Cardiac septum (tissue), 1 donor: ENCODE measurements at places on chromosomes 2 and 18.

- DNase-seq, result no peak
Measured at GRCh38 chr2:23563673-23564614, 179.0 kb downstream of the KLHL29 start.

- DNase-seq, result no peak
Measured at GRCh38 chr2:138059487-138060300, 95.4 kb downstream of the HNMT start.

GRCh38 chr2:160076241-160076640, 13.8 kb upstream of the PLA2R1 start:
- no peak for DNase-seq

DNA sequence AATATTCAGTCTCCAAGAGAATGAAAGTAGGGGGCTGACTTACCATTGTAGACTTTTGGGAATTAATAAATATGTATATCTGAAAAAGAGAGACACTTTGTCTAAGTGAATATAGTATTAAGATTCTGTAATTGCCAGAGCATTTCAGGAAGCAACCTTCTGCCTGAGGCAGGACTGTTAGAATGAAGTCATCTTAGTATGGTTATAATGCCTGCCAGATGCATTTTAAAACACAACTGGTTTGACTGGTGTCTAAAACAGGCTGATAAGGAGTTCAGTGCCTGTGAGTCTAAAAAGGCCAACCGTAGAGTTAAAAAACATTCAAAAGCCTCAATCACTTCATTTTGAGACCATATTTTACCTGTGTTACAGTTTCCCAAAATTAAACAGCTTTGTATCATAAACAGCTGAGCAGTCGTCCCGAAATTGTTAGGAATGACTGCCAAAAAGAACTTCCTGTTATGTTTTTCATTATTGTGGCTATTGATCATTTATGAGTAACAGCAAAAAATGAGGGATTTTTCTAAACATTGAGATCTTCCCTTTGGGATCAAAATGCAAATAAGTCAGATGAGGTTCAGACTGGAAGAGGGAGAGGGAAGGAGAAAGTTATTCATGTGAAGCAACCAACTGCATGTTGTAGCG, 443.9 kb downstream of the PID1 start:
- DNase-seq, result no peak

DNA sequence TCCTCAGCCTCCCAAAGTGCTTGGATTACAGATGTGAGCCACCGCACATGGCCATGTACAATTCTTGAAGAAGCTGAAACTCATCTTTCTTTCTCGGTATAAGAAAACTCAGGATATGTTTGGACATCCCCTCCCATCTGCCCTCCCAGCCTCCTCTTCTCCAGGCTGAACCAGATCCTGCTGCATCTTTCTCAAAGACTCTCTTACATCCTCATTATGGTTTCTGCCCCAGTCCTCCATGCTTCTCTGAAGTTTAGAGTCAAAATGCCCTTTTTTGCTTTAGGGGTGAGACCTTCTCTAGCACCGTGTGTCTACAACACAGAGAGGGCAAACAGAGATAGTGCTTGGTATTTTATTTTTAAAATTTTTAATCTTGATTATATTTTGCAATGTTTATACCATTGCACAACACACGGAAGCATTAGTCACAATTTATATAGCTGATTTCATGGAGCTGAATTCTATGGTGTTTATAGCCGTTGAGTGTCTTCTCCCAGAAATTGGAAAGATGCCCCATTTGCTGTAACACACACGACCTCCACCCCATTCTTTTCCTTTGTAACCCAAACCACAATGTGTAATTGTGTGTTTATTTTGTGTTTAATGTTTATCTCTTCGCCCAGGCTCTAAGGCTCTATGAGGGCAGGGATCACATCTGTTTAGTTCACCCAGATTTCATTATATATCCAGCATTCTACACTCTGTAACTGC, 206.0 kb upstream of the TNP1 start:
- no peak for DNase-seq

GRCh38 chr2:8422450-8422800, 259.4 kb upstream of the ID2 start:
- no peak for DNase-seq

GRCh38 chr2:45867800-45868199, 216.3 kb downstream of the PRKCE start:
- no peak for DNase-seq

DNA sequence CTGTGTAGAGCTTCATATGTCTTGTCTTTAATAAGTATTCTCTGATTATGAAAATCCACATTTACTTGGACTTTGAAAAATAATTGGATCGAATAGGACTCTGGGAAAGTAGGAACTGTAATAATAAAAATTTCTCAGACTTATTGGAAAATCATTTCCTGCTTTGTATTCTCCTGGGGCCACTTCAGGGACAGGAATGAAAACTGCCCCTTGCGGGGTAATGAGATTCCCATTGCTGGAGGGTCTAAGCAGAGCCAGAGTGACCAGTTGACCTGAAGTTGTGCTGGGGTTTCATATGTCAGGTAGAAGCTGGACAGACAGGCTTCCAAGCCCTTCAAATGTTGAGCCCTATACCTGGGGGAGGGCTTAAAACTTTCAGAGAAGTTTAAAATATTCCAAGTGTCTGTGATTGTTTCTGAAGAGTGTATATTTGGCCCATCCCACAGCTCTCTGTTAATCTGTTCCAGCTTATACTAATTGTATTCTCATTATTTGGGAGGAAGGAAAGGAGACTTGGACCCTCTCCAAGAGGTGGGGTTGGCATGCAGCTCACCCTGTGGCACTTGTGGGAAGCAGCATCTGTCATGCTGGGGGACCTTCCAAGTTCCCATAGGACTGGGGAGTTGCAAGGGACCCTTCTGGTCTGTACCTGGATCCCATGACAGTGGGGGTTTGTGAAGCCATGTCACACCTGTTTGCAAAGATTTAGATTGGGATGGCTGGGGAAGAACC, 268.7 kb upstream of the ATP5MC3 start:
- no peak for DNase-seq

DNA sequence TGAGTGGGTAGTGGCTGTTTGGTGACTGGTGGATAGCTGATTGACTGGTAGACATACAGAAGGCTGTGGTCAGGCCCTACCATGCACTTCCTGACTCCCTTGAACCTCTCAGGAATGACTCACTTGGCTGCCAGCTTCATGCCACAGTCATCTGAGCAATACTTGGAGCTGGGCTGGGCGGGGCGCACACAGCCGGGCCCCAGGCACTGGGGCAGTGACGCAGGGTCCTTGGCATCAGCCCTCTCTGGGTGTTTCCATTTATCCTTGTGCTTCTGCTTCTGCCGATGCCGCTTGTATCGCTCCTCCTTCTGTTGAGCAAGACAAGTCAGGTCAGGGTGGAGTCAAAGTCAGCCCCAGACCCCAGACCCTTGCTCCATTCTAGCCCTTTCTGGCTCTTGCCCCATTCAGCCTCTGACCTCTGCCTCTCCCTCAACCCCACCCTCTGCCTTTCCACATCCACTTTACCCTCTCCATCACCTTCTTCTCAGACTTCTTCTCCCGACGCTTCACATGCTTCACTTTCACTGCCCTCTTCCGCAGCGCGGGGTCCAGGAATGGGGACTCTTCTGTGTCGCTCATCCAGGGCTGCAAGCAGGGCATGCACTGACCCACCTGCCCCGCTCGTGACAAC, 3.0 kb upstream of the MBD1 start:
- DNase-seq, result no peak

- no peak for DNase-seq
Measured at GRCh38 chr18:43671431-43671830, 394.1 kb upstream of the SYT4 start.

DNA sequence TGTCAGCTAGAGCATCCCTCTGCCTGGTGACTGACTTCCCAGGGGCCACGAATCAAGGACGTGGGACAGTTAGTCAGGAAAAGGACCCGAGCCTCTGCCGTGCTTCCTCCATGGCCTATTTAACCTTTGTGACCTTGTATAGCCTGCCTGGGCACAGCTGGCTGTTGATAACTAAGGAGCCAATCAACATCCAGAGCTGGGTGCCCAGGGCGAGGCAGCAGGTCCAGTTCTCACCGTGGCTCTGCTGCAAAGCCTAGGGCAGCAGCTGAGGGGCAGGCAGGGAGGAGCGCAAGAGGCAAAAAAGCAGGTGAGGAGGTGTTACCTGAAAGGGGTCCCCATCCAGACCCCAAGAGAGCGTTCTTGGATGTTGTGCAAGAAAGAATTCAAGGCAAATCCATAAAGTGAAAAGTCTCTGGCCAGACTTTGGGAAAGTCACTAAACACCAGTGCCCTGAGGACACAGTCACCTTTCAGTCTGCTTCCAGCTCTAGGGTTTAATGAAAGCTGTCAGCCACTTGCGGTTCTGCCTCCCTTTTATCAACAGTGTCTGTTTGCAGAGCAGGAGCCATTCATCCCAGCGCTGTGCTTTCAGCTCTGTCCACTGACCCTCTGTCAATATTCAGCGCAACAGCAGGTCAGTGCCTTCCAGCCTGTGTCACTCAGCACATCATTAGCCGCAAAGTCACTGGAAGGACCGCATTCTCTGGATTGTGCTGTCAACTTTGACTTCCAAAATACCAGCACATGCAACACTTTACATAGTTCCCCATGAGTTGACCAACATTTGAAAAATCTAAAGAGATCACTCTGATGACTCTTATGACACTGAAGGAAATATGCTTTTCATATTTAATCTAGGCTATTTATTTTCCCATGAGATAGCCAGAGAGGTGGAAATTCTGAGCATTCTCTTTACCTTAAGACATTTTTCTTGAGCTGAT, 38.6 kb upstream of the ASAP2 start:
- DNase-seq, result no peak

GRCh38 chr2:85769236-85769982, 15.6 kb downstream of the ATOH8 start:
- no peak for DNase-seq

DNA sequence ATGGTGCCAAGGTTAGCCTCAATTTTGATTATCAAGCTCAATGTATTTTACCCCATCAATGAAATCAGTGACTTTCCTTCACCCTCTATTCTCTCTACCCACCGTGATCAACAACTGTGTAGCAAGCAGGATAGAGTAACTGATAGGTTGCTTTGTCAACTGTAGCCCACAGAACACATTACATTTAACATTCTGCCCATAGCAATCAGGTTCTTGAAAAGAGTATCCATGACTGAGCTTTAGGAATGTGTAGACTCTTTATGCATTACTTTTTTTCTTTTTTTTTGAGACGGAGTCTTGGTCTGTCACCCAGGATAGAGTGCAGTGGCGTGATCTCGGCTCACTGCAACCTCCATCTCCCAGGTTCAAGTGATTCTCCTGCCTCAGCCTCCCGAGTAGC, 19.8 kb upstream of the VWA3B start:
- DNase-seq, result no peak

GRCh38 chr18:48670751-48671560, 132.1 kb downstream of the CTIF start:
- DNase-seq, result peak; percentile 74
